ENCODE measurements at places on chromosomes 5 and 9. TPM values are rescaled to one million over a fixed set of nuclear protein-coding genes. Genes with fewer than 3 reads are reported as not detected.

The OR1J2 gene
- not detected for total RNA-seq

The CDC37L1 gene
- total RNA-seq = 14.9 TPM

The SEMA6A gene
- 2.3 TPM for total RNA-seq

The MAMDC2 gene
- total RNA-seq = 11.3 TPM

The FOXE1 gene
- not detected for total RNA-seq

The CCDC192 gene
- not detected for total RNA-seq

The MEIKIN gene
- not detected for total RNA-seq

The SLC9A3 gene
- total RNA-seq = 1.7 TPM

Data from osteocyte (in vitro differentiated cells).